HepG2 (cell line): ENCODE measurements at places on chromosomes 3 and 15.

- no peak overlapping the region for H3K27ac ChIP-seq
- no peaks in the 10 kb centered on the region for H3K36me3 ChIP-seq
- no peaks in the 10 kb centered on the region for H3K4me1 ChIP-seq
- H3K27me3 ChIP-seq = no peaks in the 10 kb centered on the region
- no peak for DNase-seq
Measured at GRCh38 chr15:97114900-97115760, 784.6 kb downstream of the NR2F2 start.

- no peak for DNase-seq
- H3K4me3 ChIP-seq = no peak overlapping the region
- H3K27me3 ChIP-seq = peaks cover 5% of the 10 kb centered on the region
- H3K36me3 ChIP-seq = no peaks in the 10 kb centered on the region
Measured at GRCh38 chr15:74400915-74401757, 32.6 kb downstream of the SEMA7A start.

DNA sequence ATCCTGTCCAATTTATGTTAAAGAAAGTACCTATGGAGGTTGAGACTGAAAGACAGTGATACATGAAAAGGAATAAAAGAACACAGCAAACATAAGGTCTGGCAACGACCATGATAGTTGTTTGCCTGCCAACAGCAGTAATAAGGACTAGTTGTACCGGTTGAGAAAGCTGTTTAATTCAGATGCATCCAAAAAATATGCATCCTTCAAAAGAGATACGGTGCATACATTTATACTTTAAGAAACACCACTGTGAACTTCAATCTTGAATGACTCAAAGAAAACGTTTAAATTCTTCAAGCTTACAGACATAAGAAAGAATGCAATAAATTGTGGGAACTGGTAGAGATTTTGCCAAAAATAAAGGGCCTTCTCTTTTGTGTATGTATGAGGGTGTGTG is 492.1 kb downstream of the NLGN1 start:
- H3K27me3 ChIP-seq = no peaks in the 10 kb centered on the region
- H3K4me3 ChIP-seq = no peak overlapping the region
- H3K27ac ChIP-seq = no peak overlapping the region
- no peaks in the 10 kb centered on the region for H3K36me3 ChIP-seq

DNA sequence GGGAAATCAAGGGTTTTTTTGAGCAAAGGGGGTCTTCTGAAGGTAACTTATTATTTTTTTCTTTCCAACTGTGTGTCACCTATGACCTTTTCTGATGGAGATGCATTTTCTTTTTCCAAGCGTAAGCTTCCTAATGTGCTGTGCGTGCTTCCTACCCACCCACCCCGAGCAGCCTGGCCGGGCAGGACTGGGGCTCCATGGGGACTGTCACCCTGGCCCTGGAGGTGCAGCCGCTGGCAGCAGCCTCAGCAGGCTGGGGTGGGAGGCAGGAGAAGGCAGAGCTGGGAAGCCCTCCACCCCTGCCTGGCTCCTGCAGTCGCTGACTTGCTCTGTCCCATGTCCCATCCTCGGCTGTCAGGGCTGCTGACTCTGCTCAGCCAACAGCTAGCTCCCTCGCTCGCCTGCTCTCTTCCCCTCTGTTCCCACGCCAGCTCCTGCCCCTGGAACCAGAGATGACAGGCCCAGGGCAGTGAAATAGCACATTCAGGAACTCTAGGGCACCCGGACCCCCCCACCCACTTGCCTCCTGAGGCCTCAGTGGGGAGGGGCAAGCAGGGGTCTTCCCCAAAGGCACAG is 21.4 kb downstream of the IDH2 start:
- H3K4me1 ChIP-seq = peaks cover 7% of the 10 kb centered on the region
- no peaks in the 10 kb centered on the region for H3K27me3 ChIP-seq
- DNase-seq = no peak
- no peak overlapping the region for H3K4me3 ChIP-seq
- H3K36me3 ChIP-seq = peaks cover 26% of the 10 kb centered on the region; the same call in 2 of the 3 replicates

- no peak for DNase-seq
- no peaks in the 10 kb centered on the region for H3K27me3 ChIP-seq
- H3K27ac ChIP-seq = no peak overlapping the region
- no peak overlapping the region for H3K4me3 ChIP-seq
Measured at GRCh38 chr15:39365161-39365560, 215.7 kb upstream of the THBS1 start.

- H3K4me1 ChIP-seq = no peaks in the 10 kb centered on the region
- H3K27me3 ChIP-seq = no peaks in the 10 kb centered on the region
- no peak overlapping the region for H3K27ac ChIP-seq
- no peak overlapping the region for H3K4me3 ChIP-seq
- no peaks in the 10 kb centered on the region for H3K36me3 ChIP-seq
Measured at GRCh38 chr15:53675832-53676231, 83.6 kb downstream of the WDR72 start.

DNA sequence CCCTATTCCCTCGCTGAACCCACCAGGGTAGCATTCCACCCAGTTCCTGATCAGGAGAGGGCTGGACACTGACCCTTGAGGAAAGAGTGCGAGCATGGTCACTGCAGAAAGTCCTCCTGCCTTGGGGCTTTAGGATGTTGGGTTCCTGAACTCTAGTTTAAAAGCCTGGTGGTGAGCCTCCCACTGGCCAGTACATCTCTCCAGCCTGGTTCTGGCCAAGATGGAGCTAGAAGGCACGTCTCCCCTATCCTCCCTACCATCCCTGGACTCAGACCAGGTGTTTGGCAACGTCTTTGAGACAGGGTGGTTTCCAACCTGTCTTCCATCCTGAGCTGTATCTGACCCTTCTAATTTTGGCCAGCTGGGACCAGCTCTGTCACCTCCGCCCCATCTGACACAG is 31.4 kb downstream of the NBEAL2 start:
- H3K36me3 ChIP-seq = peaks cover 26% of the 10 kb centered on the region
- peaks cover under 1% of the 10 kb centered on the region; the same call in 1 of the 2 replicates for H3K4me1 ChIP-seq

- H3K4me3 ChIP-seq = no peak overlapping the region
- H3K27ac ChIP-seq = no peak overlapping the region
- no peak for DNase-seq
- no peaks in the 10 kb centered on the region for H3K4me1 ChIP-seq
- no peaks in the 10 kb centered on the region for H3K36me3 ChIP-seq
- no peaks in the 10 kb centered on the region for H3K27me3 ChIP-seq
Measured at GRCh38 chr3:6066397-6066796, 794.5 kb upstream of the GRM7 start.

GRCh38 chr3:15983232-15983631 is 185.5 kb upstream of the ANKRD28 start:
- no peaks in the 10 kb centered on the region for H3K27me3 ChIP-seq
- DNase-seq = no peak
- no peak overlapping the region for H3K4me3 ChIP-seq
- no peak overlapping the region for H3K27ac ChIP-seq
- H3K4me1 ChIP-seq = no peaks in the 10 kb centered on the region

- 0 out of 2 replicates have a peak, but pooled peaks cover 7% of the 10 kb centered on the region for H3K4me1 ChIP-seq
- no peak for DNase-seq
- H3K27me3 ChIP-seq = peaks cover 18% of the 10 kb centered on the region
- no peak overlapping the region for H3K27ac ChIP-seq
Measured at GRCh38 chr3:128432301-128432970, 34.3 kb downstream of the DNAJB8 start.

- no peaks in the 10 kb centered on the region for H3K4me1 ChIP-seq
- no peak overlapping the region for H3K4me3 ChIP-seq
- H3K27me3 ChIP-seq = no peaks in the 10 kb centered on the region
- DNase-seq = no peak
- no peaks in the 10 kb centered on the region for H3K36me3 ChIP-seq
Measured at GRCh38 chr3:988785-989184, 104.0 kb upstream of the CNTN6 start.

DNA sequence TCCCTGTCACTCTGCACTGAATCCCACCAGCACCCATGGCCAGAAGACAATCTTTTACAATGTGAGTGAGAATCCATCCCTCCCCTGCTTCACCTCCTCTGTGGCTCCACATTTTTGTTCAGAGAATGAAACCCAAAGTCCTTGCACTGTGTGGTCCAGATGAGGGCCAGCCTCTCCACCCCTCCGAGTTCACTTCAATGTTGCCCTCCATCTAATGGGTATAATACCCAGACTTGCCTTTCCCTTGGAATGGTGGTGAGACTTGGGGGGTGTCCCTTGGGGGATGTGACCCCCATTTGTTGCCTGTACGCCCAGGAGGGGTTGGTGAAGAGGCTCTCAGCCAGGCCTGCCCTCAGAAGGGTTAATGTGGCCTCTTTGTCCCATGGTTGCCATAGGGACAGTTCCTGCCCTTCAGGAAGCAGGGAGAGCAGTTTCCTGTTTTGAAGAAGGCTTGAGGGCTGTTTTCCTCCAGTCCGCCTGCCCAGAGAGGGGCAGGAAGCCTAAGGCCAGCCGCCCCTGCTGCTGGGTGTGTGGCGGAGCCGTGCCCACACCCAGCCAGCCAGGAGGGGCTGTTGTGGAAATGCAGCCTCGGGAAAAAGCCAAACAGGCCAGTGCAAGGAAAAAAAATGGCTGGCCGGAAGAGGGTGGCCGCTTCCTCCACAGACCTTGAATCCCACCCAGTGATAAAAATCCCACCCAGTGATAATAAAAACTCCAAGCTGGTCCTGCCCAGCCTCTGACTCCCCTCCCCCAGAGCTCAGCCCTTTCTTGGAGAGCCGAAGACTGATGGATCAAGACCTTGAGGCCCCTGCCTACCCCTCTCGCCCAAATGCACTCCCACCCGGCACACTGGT is 14.6 kb upstream of the FGD5 start:
- H3K4me1 ChIP-seq = peaks cover 43% of the 10 kb centered on the region
- H3K36me3 ChIP-seq = no peaks in the 10 kb centered on the region
- H3K4me3 ChIP-seq = peak overlapping the region; percentile 61

DNA sequence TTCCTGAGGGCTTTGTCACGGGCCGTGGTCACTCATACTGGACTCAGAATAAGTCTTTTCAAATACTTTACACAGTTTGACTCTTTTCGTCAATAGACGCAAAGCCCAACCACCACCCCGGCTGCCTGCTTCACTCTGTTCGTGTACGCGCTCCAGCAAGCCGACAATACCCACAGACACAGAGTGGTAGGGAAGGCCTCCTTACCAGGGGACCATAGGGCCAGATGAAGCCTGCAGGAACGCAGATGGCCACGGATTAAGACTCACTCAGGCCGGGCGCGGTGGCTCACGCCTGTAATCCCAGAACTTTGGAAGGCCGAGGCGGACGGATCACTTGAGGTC is 29.7 kb downstream of the EFCAB12 start:
- H3K4me1 ChIP-seq = peaks cover 80% of the 10 kb centered on the region
- H3K27ac ChIP-seq = peak overlapping the region; percentile 87
- H3K4me3 ChIP-seq = peak overlapping the region; percentile 61
- DNase-seq = no peak

GRCh38 chr15:35481064-35481463 is 64.9 kb downstream of the DPH6 start:
- peaks cover 6% of the 10 kb centered on the region; the same call in 1 of the 2 replicates for H3K4me1 ChIP-seq
- H3K27ac ChIP-seq = no peak overlapping the region
- H3K27me3 ChIP-seq = no peaks in the 10 kb centered on the region
- no peaks in the 10 kb centered on the region for H3K36me3 ChIP-seq

DNA sequence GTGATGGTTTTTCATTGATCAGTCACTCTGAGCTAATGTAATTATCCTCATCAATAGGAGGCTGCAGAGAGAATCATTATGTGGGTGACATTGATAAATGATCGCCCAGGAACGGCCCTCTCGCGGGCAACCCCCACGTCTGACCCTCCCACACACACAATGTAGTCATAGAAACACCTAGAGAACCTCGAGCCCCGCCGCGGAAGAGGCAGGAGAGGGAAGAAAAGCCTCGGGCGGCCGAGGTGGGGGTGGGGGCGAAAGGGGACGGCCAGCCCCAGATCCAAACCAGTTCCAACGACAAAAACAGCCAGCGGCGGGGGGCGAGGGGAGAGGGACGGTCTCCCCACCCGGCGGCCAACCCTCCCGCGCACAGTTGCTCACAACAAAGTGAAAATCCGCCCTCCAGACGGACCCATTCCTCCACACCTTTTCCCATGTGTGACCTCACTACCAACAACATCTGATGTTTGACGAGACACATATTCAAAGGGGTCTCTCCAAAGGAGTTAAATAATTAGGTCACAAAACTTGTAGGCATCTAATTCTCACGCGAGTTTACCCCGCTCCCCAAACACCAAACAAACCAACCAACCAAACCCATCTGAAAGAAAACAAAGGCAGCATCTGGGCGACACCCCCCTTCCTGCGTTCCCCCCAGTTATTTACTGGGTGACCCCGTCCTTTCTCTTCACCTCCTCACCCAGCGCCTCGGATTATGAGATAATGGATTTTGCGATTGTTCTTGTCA is 213.0 kb downstream of the MEIS2 start:
- H3K4me1 ChIP-seq = peaks cover 23% of the 10 kb centered on the region
- DNase-seq = no peak
- peaks cover 6% of the 10 kb centered on the region; the same call in 1 of the 3 replicates for H3K36me3 ChIP-seq
- H3K27me3 ChIP-seq = peaks cover 44% of the 10 kb centered on the region

DNA sequence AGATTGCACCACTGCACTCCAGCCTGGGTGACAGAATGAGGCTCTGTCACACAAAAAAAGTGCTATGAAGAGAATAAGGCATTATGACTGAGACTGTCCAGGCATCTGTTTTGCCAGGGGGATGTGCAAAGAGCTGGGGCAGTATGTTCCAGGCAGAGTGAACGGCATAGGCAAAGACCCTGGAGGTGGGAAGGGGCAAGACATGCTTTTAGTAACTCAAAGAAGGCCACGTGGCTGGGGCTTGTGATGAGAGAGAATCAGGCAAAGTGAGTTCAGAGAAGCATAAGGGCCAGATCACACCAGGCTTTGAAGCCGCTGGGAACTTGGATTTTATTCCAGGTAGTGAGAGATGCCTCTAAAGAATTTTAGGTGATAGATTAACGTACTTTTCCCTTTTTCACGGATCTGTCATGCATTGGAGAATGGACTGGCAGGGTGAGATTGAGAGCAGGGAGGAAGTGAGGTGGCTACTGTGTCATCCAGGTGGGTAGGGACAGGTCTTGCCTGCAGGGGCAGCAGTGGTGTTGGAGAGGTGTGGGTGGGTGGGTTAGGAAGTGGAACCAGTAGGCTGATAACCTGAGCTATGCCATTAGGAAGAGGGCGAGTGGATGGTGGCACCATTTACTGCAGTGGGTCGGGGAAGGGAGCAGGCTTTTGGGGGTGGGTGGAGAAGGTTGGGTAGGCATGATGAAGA is 31.7 kb downstream of the ATP2B2 start:
- H3K4me3 ChIP-seq = no peak overlapping the region
- H3K27me3 ChIP-seq = no peaks in the 10 kb centered on the region; the same call in 1 of the 2 replicates
- H3K4me1 ChIP-seq = peaks cover 28% of the 10 kb centered on the region
- no peak overlapping the region for H3K27ac ChIP-seq

DNA sequence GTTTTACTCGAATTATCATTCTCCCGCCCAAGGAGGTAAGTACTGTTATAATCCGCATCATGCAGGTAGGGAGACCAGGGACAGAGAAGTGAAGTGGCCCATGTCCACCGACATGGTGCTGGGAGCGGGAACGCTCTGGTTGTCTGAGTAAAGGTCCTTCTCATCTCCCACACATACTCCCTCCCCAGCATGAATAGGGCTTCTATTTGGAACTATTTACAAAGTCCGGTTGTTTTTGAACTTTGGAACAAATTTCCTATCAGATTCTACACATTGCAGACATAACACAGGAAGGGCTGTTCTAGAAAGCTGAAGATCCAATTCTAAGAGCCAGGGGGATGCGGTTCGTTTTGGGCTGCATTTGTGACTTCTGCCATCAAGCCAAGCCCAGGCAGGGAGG is 94.8 kb upstream of the TLE3 start:
- peak overlapping the region; percentile 78 for H3K27ac ChIP-seq
- H3K27me3 ChIP-seq = 0 out of 2 replicates have a peak, but pooled peaks cover 1% of the 10 kb centered on the region
- H3K4me3 ChIP-seq = no peak overlapping the region; the same call in 1 of the 2 replicates
- H3K4me1 ChIP-seq = peaks cover 76% of the 10 kb centered on the region
- H3K36me3 ChIP-seq = no peaks in the 10 kb centered on the region

GRCh38 chr3:88282528-88283241 is 132.9 kb downstream of the C3orf38 start:
- no peak for DNase-seq
- no peak overlapping the region for H3K4me3 ChIP-seq
- H3K27ac ChIP-seq = no peak overlapping the region
- no peaks in the 10 kb centered on the region for H3K36me3 ChIP-seq
